ENCODE measurements at places on chromosomes 1 and 21.

- DNase-seq: peak; percentile 62
Measured at GRCh38 chr21:29939104-29939923, 482 bp downstream of the GRIK1 start.

GRCh38 chr1:170580636-170581440 lies 48.9 kb downstream of the GORAB start:
- no peak for DNase-seq

DNA sequence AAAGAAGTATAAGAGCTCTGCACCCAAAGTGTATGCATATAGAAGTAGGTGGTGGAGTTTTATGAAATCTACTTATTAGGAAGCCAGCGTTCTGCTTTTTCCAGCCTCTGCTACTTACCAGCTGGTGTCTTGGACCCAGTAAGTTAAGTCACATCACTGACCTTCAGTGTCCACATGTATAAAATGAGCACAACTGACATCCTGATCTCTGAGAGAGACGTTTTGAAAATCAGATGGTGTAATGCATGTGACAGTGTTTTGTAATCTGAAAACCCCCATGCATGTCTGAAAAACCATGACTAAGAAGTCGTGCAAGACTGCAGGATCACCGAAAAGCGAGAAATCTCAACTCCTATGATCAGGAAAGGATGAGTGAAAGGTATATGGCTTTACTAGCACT lies 2.0 kb downstream of the CR1 start:
- DNase-seq: no peak

- DNase-seq: no peak
Measured at GRCh38 chr1:8905582-8906191, 27.2 kb upstream of the ENO1 start.

- no peak for DNase-seq
Measured at GRCh38 chr1:220631238-220631815, 58.8 kb upstream of the C1orf115 start.

- DNase-seq: no peak
Measured at GRCh38 chr1:25505656-25506385, 37.6 kb upstream of the LDLRAP1 start.

Measured in spinal cord (tissue), 10 donors.